Activated effector memory CD4-positive, alpha-beta T cell treated with anti-CD3 and anti-CD28 coated beads, Interleukin-2, amount 50 U/mL, for 16 hours (primary cell): ENCODE measurements at places on chromosomes 3 and 15.

DNA sequence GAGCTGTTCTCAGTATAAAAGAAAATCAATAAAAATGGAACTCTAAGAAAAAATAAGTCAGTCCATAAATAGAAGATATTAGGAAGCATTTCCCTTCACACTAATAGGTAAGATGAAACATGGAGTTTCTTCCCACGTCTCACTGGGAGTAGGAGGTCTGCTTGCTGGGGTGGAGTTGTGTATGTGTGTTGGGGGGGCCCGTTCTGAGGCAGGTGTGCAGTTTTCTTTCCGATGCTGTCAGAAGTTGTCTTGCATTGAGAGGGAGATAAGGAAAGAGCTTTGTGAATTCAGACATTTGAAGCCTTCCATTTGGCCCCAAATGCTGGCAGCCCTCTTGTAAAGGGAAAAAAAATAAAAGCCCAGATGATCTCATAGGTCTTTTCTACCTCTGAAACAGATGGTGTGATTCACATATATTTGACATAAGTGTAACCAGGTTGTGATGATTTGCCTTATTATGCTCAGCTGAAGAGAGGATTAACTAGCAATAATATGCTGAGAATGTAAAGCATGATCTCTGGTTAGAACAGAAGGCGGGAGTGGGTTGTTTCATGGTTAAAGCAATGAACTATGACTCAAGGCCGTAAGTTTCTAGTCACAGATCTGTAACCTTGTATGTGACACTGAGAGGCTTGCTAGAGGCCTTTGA, 8.8 kb downstream of the RASGRP1 start:
- no peak for DNase-seq

- DNase-seq: no peak
Observed at GRCh38 chr15:89475661-89476060, 20.7 kb downstream of the RHCG start.

DNA sequence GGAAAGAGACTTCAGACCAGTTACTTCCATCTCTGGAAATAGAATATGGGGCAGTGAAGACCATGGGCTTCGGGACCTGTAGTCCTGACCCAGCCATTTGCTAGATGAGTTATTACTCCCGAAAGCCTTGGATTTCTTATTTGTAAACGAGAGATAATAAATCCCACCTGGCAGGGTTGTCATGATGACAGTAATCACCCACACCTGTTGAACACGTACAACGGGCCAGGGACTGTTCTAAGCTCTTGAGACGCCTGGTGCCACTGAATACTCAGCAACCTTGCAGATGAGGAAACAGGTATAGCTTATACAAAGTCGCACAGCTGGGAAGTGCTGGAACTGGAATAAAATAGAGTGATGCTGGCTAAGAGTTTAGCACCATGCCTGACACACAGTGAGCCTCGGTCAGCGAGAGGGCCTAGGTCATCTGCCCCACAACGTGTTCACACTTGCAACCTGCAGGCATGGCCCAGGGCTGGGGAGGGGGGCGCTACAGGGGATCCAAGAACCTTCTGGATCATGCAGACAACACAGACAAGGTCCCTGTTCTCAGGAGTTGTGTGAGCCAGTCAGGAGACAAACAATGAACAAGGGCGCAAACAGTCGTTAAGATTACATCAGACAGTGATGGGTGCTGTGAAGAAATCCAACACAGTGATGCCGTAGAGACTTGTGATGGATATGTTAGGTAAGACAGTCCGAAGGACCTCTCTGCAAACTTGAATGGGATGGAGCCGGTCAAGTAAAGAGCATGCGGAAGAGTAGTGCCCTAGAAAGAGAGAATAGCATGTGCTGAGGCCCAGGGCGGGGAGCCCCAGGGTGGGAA, 89.2 kb downstream of the CORO2B start:
- peak; percentile 50 for DNase-seq

GRCh38 chr3:117160176-117160575, 450.6 kb downstream of the TUSC7 start:
- no peak for DNase-seq

- no peak for DNase-seq
Observed at GRCh38 chr15:63135804-63136203, 14.1 kb downstream of the LACTB start.

GRCh38 chr15:31155151-31155550, 53.6 kb upstream of the TRPM1 start:
- no peak for DNase-seq

DNA sequence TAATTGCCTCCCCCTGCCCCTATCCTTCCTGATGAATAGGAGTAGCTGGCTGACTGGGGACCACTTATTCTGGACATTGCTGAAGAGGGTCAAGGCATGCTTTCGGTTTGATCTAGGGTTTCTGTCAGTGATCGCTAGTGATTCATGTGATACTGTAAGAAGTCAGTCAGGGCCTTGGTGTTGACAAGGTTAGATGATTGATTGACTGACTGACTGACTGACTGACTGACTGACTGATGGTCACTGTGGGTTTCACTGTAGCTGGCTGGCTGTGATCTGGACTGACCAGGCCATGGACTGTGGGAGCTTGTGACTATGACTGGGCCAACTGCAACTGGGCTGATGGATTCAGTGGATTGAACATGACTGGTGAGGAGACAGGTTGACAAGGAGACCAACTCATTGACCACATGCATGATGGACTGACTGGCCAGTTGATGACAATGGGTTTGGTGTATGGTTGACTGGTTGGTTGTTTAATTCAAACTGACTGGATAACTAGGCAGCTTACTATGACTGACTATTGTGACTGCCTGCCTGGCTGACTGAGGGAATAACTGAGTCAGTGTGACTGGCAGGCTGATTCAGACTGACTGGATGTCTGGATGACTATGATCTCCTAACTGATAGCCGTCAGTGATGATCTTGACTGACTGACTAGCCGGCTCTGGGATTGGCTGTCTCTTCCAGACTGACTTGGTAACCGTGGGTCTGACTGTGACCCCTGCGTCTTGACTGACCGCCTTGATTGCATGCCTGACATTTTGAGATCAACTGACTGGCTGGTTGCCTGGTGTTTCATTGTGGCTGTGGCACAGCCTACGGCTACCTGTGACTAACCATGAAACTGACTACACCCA, 509.9 kb downstream of the SHQ1 start:
- peak; percentile 81 for DNase-seq

GRCh38 chr3:71680603-71681002, 44.6 kb downstream of the EIF4E3 start:
- DNase-seq: no peak

DNA sequence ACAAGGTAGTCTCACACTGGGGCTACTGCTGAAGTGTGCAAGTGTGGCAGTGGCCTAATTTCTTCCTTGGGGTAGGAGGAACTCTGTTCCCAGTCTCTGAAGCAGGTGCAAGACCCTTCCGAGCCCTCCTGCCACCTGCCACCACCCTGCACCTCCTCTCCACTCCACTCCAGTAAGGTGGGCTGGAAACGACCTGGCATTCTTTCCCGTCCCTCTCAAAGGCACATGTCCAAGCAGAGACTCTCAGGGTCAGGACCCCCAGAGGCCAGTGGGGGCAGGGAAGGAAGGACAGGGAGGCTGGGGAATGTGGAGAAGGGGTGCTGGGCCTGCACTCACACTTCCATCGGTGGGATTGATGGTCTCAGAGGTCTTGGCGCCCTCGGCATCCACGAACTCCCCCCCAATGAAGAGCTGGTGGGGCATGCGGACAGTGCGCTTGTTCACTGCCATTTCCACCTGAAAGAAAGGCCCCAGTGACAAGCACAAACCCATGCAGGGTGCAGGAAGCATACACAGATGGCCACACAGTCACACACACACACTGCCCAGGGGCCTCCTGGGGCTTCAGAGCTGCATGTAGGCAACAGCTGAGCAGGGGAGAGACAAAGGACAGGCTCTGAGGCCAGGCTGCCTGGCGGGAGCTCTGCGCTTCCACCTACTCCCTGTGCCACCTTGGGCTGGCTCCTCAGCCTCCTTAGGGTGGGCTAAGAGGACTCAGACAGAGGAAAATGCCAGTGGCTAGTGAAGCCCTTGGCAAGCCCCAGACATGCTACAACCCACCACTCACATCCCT, 43.8 kb downstream of the ALDH1L1 start:
- DNase-seq: peak; percentile 56

- DNase-seq: no peak
Observed at GRCh38 chr3:157672061-157672460, 168.8 kb upstream of the VEPH1 start.

GRCh38 chr3:10950476-10951294, 41.9 kb upstream of the SLC6A1 start:
- DNase-seq: no peak

DNA sequence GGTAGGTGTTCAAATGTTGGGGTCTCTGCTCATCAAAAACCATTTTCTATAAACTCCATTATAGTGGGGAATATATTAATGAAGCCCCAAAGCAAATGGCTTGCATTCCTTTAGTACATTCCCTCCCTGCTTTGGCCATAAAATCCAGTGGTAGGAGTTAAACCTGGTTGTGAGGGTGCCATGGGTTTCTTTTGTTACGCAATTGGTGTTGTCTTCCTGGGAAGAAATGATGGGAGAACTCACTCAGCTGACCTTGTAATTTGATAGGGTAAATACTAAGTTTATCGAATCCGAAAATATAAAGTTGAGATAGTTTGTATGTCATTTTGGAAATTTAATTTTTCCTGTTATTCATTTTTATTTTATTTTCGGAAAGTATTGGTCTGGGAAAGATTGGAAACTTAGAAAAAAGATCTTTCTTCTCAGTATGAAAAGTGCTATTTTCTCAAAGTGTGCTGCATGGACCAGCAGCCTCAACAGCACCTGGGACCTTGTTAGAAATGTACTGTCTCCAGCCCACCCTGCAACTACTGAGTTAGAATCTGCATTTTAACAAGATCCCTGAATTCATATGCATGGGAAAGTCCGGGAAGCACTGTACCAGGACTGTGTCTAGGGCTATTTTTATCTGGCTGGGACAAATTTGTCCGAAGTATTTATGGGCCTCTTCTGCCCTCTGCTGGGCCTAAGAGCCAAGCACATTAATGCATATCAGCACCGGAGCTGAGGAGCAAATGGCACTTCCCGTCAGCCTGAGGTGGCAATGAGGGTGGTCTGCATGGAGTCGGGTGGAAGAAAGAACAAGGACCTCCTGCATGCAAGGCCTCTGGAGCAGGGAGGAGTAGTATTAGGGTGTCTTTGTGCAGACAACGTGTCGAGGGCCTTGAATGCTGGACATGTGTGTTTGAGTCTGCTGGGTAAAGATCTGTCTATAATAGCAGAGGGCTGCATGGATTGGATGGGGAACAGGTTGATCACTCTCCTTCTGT, 54.7 kb downstream of the FAM81A start:
- peak; percentile 81 for DNase-seq

- no peak for DNase-seq
Observed at GRCh38 chr15:78374436-78375393, 34.6 kb downstream of the CRABP1 start.

DNA sequence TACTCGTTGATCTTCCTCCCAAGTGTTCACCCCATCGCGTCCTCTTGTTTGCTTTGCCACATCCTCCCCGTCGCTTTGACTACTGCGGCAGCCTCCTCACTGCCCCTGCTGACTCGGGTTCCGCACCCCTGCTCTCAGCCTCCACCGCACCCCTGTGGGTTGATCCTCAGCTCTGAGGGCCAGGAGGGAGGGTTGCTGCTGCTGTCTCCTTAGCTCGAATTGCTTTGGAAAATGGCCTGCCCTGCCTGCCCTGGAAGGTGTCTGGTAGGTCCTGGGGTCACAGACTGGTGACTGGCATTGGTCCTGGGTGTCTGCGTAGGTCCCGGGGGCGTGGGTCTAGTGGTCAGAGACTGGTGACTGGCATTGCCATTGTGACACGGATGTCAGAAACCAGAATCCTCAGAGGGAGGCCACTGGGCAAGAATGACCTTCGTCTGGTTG, 9.4 kb downstream of the MUC4 start:
- DNase-seq: no peak

- peak; percentile 43 for DNase-seq
Observed at GRCh38 chr3:52432691-52433141, 12.2 kb downstream of the SEMA3G start.

- DNase-seq: no peak
Observed at GRCh38 chr3:110344897-110345767, 726.5 kb upstream of the NECTIN3 start.

- DNase-seq: no peak
Observed at GRCh38 chr3:185781759-185782158, 43.1 kb downstream of the IGF2BP2 start.

GRCh38 chr3:84224262-84224661, 734.5 kb upstream of the CADM2 start:
- no peak for DNase-seq

GRCh38 chr3:50674349-50675178, at the start of gene DOCK3:
Gene DOCK3 (plus strand): TSS chr3:50674927. CDS start chr3:50675264, 337 bp downstream.
- peak; percentile 83 for DNase-seq

- no peak for DNase-seq
Observed at GRCh38 chr3:17412950-17413530, 329.4 kb downstream of the TBC1D5 start.

DNA sequence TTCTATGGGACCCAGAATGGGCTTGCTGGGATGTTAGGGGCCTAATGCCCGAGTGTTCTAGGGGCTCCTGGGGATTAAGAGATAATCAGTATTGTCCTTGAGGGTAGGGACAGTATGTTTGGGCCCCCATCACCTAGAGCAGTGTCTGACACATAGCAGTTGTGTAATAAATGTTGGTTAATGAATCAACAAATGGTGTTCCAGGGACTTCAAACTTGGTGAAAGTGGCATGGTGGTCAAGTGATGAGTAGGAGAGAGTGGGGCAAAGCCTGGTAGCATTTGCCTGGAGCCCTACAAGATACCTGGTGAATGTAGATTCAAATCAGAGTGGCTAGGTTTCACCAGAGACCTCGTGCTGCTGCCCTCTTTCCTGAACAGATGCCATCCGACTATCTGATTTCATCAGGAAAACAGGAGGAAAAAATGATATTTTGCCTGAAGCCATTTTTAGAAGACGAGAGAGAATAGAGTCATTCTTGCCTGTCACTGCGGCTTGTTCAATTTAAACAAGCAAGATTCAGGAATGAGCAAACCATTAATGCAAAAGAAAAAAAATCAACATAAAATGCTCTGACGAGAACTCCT, 117.3 kb downstream of the RPL22L1 start:
- DNase-seq: no peak

- DNase-seq: no peak
Observed at GRCh38 chr3:66220066-66220465, 735 bp upstream of the SLC25A26 start.

DNA sequence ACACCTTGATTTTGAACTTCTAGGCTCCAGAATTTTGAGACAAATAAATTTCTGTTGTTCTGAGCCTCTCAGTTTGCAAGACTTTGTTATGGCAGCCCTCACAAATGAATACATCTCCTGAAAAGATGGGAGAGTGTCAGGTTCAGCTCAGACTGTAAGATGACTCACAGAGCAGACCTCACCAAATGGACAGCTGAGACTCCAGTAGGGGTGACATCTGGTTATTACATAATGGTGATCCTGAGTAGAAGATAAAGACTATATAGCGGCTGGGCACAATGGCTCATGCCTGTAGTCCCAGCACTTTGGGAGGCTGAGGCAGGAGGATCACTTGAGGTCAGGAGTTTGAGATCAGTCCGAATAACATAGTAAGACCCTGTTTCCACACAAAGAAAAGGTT, 26.2 kb upstream of the MTMR14 start:
- peak; percentile 31 for DNase-seq
